ENCODE measurements at places on chromosomes 12 and 14.

- DNase-seq: no peak
These were observed 47.5 kb downstream of the PRMT8 start for GRCh38 chr12:3538466-3539030.

GRCh38 chr14:92987713-92988510 is 65.0 kb downstream of the CHGA start:
- DNase-seq: no peak

GRCh38 chr12:58386136-58386535 is 444.8 kb downstream of the ATP23 start:
- no peak for DNase-seq

DNA sequence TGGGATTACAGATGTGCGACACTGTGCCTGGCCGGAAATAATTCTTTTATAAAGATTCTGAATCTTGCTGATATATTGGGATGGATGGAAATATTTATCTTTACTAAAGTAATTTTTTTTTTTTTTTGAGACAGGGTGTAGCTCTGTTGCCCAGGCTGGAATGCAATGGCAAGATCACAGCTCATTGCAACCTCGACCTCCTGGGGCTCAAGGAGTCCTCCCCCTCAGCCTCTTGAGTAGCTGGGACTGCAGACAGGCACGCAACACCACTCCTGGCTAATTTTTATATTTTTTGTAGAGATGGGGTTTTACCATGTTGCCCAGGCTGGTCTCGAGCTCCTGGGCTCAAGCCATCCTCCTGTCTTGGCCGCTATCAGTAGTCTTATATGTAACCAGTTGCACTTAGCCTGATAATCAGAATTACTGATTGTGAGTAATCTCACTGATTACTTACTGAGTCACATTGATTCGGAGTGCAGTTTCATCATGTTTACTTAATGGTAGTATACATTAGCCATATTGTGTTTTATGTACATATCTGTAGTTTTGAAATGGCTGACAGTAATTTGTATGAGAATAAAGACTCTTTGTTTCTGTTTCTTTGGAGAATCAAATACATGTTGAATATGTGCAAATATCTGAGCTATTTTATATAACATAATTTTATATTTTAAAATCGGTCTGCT is 50.4 kb upstream of the LRTM2 start:
- no peak for DNase-seq

DNA sequence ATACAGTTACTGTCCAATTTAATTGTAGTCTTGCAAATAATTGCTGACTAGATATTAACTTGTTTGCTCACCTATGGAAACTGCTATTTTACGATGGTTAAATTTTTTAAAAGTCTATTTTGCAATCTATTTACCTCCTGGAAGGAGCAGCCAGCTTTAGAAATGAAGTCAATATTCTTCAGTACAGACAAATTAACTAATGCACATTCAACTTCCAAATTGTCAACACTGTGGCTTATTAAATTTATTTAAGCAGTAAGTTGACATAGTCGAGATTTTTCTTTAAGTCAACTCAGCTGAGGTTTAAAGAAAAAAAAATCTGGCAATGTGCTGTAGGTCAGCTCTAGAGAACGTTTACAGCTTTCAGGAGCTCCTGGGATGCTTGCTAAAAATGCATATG is 221.2 kb downstream of the SSPN start:
- no peak for DNase-seq

DNA sequence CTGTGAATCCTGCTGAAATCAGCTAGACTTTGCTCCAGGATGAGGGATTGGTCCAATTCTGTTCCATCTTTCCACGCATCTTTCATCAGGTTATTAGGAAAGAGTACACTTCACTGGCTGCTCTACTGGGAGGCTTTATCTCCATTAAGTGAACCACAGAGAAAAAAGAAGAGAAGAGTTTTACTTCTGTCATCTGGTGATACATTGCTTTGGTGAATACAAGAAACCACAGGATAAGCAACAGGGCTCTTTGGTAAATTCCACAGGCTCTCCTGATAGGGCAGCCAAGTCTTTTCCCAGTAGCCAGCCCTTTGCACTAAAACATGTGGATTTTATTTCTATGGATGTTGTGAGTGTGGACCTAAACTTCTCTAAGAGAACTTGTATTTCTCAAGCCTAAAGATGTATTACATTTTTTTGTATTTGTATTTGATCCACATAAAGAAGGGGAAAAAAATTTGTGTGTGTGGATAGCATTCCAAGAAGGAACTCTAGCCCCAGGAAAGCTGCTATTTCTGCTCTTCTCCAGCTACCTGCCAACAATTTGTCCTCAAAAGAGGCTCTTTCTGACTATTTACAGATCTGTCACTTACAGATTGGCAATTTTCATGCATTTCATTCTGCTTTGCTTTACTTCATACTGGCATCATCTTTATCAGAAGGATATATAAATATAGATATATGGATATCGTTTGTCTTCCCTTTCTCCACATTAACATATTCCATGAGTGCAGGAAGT is 1117.6 kb upstream of the TMEM132C start:
- no peak for DNase-seq

GRCh38 chr12:49762468-49762847 is 21.1 kb downstream of the TMBIM6 start:
- no peak for DNase-seq

- no peak for DNase-seq
These were observed 116.6 kb downstream of the GCH1 start for GRCh38 chr14:54785778-54786770.

Measured in activated CD8-positive, alpha-beta memory T cell treated with anti-CD3 and anti-CD28 coated beads for 1 hour (primary cell).